ENCODE measurements at places on chromosomes 5 and 9.

DNA sequence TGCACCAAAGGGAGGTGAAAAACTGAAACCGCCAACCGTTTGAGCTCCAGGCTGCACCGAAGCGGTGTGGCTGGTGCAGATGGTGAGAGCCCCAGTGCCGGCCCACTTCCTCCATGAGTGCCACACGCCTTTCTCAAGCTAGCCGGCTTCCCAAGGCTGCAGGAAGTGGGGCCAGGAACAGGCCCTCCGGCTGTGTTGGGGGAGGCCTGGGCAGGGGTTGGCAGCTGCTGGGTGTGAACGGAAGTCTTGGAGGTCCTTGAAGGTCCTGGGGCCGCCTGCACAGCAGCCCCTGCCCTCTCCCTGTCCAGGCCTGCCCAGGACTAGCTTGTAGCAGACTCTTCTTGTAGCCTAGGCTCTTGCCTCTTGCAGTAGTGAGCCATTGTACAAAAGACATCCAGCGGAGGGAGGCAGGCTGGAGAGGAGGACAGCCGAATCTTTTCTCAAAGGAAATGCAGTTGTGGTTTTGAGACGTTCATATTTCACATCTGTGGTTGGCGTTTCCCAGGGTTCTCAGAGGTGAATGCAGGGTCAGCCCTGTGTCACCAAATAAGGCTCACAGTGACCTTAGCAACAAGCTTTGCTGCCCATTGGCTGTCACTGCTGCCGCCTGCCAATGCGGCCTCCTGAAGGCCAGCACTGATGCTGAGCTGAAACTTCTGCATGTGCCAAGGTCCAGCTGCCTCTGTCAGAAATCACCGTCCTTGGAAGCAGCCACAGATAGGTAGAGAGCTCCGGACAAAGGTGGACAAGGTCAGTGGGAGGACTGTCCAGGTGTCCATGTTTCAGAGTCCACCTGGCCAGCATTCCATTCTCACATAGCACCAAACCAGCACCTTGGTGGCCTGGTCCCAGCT lies 23.9 kb downstream of the IRF1 start:
- DNase-seq = peak; percentile 85

DNA sequence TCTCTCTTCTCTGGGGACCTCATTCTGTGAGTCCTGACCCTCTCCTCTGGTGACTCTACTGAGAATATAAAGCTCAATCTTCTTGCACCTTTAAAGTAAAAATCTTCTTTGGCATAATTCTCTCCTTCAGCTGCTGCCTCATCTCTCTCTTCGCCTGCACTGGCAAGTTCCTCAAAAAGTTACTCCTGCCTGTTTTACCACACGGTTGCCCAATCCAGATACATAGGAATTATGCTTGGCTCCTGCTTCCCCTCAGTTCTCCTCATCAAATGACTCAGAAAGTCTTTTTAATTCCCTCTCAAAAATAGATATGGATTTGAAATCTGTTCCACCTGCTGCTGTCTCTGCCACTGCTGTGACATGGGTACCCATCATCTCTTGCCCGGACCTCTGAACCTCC lies 14.4 kb upstream of the HRCT1 start:
- DNase-seq = no peak

DNA sequence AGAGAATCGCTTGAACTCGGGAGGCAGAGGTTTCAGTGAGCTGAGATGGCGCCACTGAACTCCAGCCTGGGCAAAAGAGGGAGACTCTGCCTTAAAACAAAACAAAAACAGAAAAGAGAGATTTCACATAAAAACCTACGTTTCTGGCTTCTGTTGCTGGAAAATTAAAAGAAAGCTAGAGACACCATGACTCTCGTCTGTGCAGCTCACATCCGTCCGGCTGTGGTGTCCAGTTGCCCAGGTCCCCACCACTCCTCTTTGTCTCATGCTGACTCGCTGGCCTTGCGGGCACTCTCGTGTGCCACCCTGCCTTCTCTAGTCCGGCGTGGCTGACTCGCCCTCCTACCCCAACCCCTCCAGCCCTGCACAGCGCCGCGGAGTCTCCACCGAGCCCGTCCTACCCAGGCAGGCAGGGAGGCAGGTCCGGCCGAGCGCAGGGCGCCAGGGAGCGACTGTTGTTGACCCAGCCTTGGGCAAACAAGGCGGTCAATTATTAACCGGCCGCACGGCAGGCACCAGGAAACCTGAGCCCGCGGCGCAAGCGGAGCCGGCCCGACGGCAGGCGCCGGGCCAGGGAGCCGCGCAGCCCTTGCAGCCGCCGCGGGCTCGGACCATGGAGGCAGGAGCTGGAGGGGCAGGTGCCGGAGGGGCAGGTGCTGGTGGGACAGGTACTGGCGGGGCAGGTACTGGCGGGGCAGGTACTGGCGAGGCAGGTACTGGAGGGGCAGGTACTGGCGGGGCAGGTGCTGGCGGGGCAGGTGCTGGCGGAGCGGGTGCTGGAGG lies at the start of gene PRRT1B:
PRRT1B (plus strand) TSS at position 521 of the 783 bp plus-strand sequence; CDS start at position 614, 93 bp downstream.
- DNase-seq = no peak

GRCh38 chr5:109196087-109196822 lies 213.5 kb downstream of the PJA2 start:
- peak; percentile 21 for DNase-seq

- no peak for DNase-seq
Observed at GRCh38 chr5:36052538-36052937, 14.1 kb downstream of the UGT3A2 start.

DNA sequence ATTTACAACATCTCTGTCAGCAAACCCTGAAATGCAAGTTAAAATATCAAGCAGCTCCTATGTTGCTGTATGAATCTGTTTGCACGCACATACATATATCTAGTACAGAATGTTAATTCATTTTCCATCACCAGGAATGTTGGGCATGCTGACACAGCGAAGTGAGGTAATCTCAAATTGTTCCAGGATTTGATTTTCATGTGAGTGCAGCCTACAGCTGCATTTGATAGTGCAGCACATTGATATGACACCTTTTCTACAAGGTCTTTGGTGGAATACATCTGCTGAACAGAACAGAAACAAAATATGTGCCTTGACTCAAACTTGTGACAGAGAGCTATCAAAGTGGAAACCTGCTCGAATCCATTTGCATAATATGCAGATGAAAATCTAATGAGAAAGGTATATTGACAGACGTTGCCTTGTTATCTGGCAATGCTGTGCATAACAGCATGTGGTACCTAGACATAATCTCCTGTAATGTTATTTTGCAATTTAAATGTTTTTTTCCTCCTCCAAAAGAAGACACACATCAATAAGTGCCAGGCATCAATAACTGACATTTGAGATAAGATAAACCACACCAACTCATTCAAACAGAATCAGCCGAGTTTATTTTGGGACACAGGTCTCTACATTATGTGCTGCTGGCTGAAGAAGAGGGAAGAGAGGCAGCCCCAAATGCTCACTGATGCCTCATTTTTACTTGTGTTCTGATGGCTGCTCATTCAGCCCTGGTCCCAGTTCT lies 512.2 kb downstream of the ZNF608 start:
- DNase-seq = no peak

DNA sequence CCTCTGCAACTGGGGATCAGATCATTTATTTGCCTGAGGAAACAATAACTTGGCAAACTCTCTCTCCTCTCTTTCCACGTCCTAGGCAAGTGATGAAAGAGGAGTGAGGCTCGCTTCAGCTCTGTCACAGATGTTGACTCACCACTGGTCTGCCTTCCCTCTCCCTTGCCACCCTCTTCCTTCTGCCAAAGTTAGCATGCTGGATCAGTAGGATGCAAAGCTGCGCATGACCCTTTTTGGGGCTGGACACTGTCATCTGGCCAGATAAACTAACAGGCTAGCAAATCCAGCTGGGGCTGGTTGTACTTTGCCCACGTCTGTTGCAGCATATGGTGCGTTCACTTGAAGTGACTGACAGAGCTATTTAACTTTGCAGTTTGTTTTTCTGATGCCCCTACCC lies 36.2 kb upstream of the SMARCA2 start:
- no peak for DNase-seq

DNA sequence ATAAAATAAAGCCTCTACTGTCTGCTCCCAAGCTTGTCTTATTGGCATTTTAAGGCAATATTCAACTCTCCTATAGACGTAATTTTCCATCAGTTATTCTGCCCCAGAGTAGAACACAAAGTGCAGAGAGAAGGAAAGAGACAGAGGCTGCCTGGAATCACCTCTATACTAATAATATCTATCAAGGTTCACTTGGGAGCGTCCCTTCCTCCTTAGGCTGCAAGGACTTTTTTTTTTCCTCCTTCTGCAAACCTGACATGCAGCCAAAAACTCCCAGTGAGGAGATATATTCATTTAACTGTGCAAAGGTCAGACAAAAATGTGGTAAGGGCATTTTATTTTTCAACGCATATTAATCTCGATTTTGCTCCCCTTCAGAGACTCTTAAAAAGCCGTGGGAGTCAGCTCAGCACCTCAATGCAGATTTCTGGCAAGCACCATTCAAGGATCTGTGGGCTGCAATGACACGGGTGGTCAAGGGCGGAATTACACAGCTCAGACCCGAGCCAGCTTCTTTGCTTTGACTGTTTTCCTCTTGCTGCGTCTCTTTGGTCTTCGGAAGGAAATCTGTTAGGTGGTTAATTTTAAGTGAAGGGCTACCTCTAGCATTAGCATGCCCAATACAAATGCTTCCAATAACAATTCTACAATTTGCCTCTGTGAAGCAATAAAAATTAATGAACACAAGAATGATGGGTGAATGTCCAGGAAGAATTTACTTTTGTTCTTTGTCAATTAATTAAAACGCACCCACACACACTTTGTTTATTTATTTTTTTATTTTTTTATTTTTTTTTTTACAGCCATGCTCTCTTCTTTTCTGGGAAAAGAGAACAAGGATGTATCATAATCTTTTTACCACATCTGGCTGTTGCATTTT lies 587.7 kb upstream of the GRAMD2B start:
- DNase-seq = no peak

- no peak for DNase-seq
Observed at GRCh38 chr5:40549616-40550015, 130.1 kb upstream of the PTGER4 start.

- DNase-seq = no peak
Observed at GRCh38 chr9:70413464-70413798, 1.0 kb downstream of the KLF9 start.

GRCh38 chr9:16191691-16192402 lies 639.0 kb downstream of the CCDC171 start:
- peak; percentile 92 for DNase-seq

GRCh38 chr5:39076757-39077728 lies 2.8 kb upstream of the RICTOR start:
- DNase-seq = peak; percentile 54

GRCh38 chr5:134041570-134042411 lies 37.0 kb upstream of the VDAC1 start:
- no peak for DNase-seq

DNA sequence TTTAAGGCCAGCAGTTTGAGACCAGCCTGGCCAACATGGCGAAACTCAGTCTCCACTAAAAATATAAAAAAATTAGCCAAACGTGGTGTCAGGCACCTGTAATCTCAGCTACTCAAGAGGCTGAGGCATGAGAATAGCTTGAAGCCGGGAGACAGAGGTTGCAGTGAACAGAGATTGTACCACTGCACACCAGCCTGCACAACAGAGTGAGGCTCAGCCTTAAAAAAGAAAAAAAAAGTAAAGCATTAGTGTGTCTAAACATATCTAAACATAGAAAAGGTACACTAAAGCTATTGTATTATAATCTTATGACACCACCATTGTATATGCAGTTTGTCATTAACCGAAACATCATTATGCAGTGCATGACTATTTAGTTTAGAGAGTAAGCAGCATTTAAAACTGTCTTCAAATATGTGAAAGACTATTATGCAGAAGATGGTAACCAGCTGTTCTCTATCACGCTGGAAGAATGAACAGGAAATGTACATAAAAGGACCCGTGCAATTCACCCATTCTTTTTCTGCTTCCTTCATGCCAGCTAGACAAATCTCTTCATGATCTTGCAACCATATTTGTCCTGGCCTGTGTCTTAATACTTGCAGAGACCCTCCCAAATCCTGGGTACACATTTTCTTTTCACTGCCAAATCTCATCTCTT lies 58.6 kb downstream of the ITGA1 start:
- no peak for DNase-seq

DNA sequence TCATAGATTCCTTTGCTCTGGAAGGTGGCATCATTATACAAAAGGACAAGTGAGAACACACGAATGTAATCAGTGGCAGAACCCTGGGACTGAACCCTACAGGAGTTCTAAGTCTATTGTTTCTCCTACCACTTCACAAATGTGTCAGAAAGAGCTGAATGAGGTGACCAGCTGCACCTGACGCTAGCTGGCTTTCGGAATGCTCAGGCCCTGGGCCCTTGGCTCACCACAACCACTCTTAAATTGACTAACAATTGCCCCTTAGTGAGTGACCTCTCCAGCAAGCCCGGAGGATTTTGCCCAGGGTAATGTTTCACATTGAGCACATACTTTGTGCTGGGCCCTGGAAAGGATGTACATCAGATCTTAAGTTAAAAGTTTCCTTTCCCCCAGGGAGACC lies 41.2 kb upstream of the ABCA1 start:
- no peak for DNase-seq

GRCh38 chr9:136665111-136665703 lies 2.5 kb downstream of the EGFL7 start:
- no peak for DNase-seq

DNA sequence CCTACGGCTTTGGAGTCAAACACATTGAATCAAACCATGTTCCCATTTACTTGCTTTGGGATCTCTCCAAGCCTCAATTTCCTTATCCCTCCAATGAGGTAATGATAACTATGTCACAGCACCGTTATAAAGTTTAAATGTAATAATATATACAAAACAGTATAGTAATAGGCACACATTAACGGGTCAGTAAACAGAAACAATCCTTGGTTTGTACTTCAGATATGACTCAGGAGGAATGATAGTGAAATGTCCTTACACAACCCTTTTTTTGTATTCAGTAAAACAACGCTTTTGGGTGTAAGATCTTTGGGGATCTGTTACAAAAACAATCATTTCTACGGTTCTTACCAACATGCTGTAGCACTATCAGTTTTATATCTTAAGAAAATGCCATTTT lies 178.5 kb upstream of the GNA14 start:
- DNase-seq = no peak

DNA sequence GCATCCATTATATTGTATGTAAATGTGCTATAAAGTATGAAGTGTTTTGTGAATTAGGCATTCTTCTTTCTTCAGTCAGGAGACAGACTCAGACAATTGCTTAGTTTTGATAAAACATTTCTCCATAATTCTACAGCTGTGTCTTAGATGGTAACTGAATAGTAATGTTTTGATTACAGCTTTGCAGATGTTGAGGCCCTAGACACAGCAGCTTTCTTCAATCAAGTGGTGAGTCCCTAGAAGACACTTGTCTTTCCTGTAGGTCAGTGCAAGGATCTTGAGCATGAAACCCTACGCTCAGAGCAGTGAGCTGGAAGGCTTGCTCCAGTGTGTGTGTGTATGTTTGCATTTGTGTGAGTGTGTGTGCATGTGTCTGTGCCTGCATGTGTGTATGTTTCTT lies 46.8 kb upstream of the CD180 start:
- no peak for DNase-seq

DNA sequence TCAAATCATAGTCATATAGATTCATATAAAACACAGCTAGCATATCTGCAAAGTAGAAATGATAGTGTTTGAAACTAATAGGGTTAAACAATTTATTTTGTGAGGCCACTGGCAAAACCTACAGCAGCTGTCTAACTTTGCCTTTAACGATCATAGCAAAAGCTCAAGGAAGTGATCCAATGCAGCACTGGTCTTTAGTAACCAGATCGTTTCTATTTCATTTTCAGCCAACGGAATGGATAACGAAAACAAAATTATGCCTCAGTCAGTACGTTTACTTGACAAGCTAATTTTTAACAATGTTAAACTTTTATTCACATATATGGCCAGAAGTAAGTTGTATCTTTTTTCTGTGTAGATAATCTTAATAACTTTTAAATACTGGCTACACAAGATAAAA lies 17.7 kb downstream of the MLLT3 start:
- no peak for DNase-seq

GRCh38 chr9:19969721-19970120 lies 180.9 kb upstream of the SLC24A2 start:
- no peak for DNase-seq
